Esophagus squamous epithelium (tissue), 5 donors: ENCODE measurements at places on chromosomes 1 and 21. TPM values are rescaled to one million over a fixed set of nuclear protein-coding genes. Genes with fewer than 3 reads are reported as not detected.

Gene DENND2C
- 67.0 TPM for total RNA-seq

Gene SMIM11
- 7.4 TPM for total RNA-seq

GRCh38 chr1:215113776-215114153 is 31.2 kb downstream of the KCNK2 start:
- DNase-seq = no peak

GRCh38 chr1:76083189-76083588 is 8.6 kb downstream of the ST6GALNAC3 start:
- DNase-seq = no peak

DNA sequence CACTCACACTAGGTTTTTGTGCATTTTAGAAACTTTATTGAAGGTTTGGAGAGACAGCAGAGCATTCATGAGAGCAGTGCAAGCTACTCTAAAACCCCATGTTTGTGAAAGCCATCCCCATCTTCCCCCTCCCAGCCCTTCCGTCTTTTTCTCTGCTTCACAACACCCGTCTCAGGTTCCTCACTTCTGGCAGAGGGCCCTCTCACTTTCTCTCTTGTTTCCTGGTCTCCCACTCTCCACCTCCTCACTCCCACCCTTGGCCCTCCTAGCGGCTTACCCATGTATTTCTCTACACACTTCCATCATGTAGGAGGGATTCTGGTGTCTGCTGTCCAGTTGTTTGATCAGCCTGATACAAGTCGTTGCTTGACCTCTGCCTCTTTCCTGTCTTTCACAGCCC is 92.7 kb downstream of the LRRC8C start:
- no peak for DNase-seq

DNA sequence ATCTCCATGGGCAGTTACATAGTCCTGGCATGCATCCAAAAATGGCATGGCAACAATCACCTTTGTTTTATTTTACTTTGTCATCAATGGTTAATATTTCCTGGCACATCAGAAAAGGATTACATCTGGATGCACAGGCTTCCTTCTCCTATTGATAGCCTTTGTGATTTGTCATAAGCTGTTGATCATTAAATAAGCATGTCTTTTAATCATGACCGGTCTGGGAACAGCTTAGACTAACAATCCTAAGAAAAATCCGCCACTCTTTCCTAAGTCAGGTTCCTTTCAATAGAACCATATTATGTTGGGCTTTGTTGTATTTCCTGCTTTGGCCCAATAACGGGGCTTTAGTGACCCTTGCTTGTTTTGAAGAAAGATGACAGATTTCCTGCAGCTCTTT is 330.6 kb downstream of the DUSP10 start:
- no peak for DNase-seq

- DNase-seq = no peak
These were observed 11.9 kb downstream of the ACTRT2 start for GRCh38 chr1:3033040-3033789.

DNA sequence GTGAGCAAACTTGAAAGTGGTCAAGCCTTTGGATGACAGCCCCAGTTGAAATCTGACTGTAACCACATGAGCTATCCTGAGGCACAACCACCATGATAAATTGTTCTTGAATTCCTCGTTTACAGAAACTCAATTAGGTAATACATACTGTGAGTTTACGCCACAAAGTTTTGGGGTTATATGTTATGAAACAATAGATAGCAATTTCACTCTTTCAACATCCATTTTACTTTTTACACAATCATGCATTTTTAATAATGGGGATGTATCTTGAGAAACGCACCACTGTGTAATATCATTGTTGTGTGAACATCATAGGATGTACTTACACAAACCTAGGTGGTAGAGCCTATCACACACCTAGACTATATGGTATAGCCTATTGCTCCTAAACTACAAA is 35.4 kb downstream of the OR2C3 start:
- DNase-seq = no peak

DNA sequence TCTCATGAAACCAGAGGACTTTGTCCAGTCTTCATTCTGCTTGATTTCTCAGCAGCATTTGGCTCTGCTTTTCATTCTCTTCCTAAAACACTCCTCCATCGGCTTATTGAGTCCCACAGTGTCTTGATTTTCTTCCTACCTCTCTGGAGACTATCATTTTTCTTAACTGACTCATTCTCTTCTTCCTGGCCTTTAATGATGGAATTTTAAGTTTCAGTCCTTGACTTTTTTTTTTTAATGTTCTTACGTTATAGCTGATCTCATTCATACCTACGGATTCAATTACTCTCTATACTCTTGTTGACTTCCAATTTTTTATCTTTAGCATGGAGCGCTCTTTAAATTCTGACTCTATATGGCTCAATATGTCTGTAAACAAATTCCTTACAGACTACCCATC is 111.1 kb downstream of the NEK7 start:
- DNase-seq = no peak

GRCh38 chr1:147283011-147283410 is 40.5 kb downstream of the CHD1L start:
- DNase-seq = no peak

DNA sequence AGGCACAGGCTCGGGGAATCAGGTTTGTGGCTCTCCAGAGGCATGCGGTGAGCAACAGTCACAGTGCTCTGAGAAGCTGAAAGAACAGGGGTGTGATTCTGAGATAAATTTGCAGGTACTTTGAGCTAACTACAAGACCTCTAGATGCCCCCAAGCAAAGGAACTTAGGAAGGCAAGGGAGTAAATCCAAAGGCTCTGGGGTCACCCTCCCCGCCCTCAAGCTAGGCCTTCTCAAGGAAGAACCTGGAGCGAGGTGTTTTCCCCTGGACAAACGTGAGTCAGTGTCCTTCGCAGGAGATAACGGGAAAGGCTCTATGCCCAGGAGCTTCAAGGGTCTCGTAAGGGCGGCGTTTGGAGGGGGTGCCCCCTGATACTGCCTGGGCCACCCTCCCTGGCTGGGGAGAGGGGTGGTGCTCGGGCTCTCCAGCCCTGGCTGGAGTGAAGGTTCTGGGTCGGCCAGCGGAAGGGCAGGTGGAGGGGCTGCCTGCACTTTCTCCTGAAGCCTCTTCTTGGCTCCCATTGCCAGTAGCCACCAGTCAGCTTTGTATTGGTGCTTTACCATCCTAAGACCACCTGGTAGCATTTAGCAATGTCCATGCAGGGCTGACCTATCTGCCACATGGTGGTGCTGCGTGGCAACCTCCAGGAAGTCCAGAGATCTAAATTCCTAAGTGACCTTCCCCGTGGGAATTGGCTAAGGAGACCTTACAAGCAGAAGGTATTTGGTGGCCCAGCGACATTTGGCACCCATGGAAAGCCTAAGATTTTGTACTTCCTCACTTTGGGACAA is 44.0 kb downstream of the GPR161 start:
- DNase-seq = no peak
